ENCODE measurements at places on chromosomes 6 and 20.

GRCh38 chr20:57163041-57163440 lies 103.4 kb downstream of the BMP7 start:
- DNase-seq = no peak

- DNase-seq = no peak
Observed at GRCh38 chr6:54729716-54730115, 116.9 kb upstream of the FAM83B start.

GRCh38 chr6:38755207-38755606 lies 40.1 kb downstream of the DNAH8 start:
- no peak for DNase-seq

GRCh38 chr6:157323255-157323965 lies at the start of gene TMEM242:
TMEM242 (minus strand) TSS chr6:157323519; CDS start chr6:157323499, 20 bp downstream.
- DNase-seq = peak; percentile 81

- DNase-seq = no peak
Observed at GRCh38 chr6:9461188-9461587, 953.7 kb downstream of the TFAP2A start.

- DNase-seq = no peak
Observed at GRCh38 chr6:17281100-17281496, at the start of gene RBM24. RBM24 (plus strand) TSS chr6:17281361; CDS start chr6:17281582, 221 bp downstream.

GRCh38 chr6:1622851-1623768 lies 13.4 kb downstream of the FOXC1 start:
- no peak for DNase-seq
